ENCODE measurements at places on chromosomes 6 and 20. TPM values are rescaled to one million over a fixed set of nuclear protein-coding genes. Genes with fewer than 3 reads are reported as not detected.

GRCh38 chr20:38730989-38731737 lies 6.9 kb downstream of the SLC32A1 start:
- H3K4me1 ChIP-seq, result no peaks in the 10 kb centered on the region
- no peak overlapping the region for H3K27ac ChIP-seq
- peaks cover 84% of the 10 kb centered on the region for H3K27me3 ChIP-seq

DNA sequence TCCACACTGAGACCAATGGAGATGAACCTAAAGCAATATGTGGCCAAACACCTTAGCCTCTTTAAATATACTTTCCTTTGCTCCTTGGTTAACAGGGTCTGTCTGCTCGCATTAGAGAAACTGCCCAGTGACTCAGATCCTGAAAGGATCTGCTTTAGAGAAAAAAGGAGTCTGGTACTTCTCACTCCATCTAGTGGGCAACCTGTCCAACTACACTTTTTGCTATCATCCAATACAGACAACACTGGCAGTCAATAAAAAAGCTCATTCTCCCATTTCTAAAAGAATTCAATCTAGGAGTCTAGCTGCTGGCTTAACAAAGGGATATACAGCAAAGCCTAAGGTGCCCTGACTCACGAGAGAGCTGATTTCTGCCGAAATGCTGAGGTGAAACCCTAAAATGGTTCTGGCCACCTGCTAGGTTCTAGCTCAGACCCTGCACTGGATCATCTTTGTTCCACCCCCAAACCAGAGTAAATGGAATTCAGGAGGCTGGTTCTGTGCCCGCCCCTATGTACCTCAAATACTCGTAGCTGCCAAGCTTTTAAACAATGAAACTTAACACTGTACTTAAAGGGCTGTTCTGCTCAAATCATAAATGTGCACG lies 11.5 kb downstream of the GNL1 start:
- H3K27me3 ChIP-seq, result no peaks in the 10 kb centered on the region
- H3K36me3 ChIP-seq, result peaks cover 20% of the 10 kb centered on the region
- peak; percentile 48 for DNase-seq
- H3K4me1 ChIP-seq, result no peaks in the 10 kb centered on the region

GRCh38 chr6:156114541-156114940 lies 658.9 kb upstream of the NOX3 start:
- H3K4me1 ChIP-seq, result peaks cover 3% of the 10 kb centered on the region
- no peak overlapping the region for H3K27ac ChIP-seq
- no peak for DNase-seq
- no peaks in the 10 kb centered on the region for H3K27me3 ChIP-seq
- no peaks in the 10 kb centered on the region for H3K36me3 ChIP-seq

The GNRH2 gene
- total RNA-seq, result 5.3 TPM

DNA sequence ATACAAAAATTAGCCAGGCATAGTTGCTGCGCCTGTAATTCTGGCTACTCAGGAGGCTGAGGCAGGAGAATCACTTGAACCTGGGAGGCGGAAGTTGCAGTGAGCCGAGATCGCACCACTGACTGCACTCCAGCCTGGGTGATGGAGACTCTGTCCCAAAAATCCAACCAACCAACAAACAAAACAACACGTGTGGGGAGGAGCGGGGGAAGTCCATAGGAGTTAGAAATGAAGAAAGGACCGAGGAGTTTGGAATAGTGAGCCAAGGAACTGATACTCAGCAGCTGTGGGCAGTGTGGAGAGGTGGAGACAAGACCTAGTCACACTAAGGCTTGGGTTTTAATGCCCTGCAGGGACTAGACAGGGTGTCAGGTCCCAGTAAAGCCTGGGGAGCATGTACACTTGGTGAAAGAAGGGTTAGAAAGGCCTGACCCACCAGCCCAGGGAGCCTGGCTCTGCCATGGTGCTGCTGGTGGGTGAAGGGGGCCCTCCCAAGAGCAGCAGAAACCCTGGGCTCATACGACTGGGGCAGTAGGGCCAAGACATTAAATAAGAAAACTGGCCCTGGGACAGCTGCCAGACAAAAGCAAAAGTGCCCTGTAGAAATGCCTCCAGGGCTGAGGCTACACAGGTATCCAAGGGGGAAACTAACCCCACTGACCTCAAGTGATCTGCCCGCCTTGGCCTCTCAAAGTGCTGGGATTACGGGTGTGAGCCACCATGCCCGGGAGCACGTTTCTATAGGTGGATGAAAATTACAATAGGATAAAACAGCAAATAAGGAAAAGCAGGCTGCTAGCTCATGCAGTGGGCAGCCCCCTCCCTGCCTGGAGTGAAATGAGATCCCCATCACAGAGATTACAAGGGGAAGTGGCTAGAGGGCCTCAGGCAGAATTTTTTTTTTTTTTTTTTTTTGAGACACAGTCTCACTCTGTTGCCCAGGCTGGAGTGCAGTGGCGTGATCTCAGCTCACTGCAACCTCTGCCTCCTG lies 58.0 kb downstream of the MYH7B start:
- H3K36me3 ChIP-seq, result peaks cover 10% of the 10 kb centered on the region
- no peaks in the 10 kb centered on the region for H3K27me3 ChIP-seq
- no peak for DNase-seq
- H3K27ac ChIP-seq, result peak overlapping the region; percentile 89
- H3K4me1 ChIP-seq, result peaks cover 54% of the 10 kb centered on the region
- H3K4me3 ChIP-seq, result no peak overlapping the region

The B3GAT2 gene
- total RNA-seq, result 0.92 TPM

DNA sequence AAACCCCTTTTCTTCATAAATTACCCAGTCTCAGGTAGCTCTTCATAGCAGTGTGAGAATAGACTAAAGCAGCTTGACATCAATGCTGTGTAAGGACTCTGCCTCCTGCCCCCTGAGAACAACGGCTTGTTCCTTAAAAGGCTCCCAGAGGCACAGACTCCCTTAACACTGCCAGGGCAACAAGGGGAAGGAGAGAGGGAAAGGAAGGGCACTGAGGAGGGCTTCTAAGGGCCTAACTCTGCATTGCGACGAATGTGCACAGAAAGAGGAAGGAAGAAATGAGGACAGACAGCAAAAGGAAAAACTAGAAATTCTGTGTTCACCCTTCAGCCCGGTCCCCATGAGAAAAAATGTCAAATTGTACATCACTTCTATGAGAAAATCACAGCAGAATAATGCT lies 74.0 kb downstream of the AGPAT4 start:
- peaks cover 5% of the 10 kb centered on the region for H3K4me1 ChIP-seq
- no peak overlapping the region for H3K4me3 ChIP-seq
- no peak overlapping the region for H3K27ac ChIP-seq
- no peaks in the 10 kb centered on the region for H3K36me3 ChIP-seq
- no peaks in the 10 kb centered on the region for H3K27me3 ChIP-seq

DNA sequence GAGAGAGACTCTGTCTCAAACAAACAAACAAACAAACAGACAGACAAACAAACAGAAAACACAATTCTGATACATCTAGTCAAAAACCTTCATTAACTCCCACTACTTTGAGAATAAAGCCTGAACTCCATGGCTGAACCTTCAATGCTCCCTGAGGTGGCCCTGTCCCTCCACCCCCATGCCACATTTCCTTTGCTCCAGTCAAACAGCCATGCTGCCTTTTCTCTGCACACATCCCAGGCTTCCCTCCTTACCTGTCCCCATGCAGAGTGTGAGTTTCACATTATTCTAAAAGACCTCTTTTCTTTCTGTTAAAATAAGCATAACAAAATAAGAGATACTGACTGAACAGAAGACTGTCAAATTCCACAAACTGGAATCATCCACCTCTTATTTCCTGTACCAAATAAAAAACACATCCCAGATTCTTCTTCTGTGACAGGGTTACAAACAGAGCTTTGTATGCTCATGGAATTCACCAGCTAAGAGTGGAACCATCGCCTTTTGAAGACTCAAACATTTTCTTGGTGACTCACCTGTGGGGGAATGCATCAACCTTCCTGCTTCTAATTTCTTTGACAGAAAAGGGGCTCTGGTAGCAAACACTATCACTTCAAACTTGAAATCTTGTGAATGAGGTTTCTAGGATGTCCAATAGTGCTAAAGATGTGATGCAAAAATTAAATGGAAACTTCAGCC lies 71.0 kb upstream of the SLC22A16 start:
- no peaks in the 10 kb centered on the region for H3K36me3 ChIP-seq
- H3K4me3 ChIP-seq, result no peak overlapping the region
- no peaks in the 10 kb centered on the region for H3K27me3 ChIP-seq
- peaks cover 31% of the 10 kb centered on the region for H3K4me1 ChIP-seq
- H3K27ac ChIP-seq, result no peak overlapping the region

DNA sequence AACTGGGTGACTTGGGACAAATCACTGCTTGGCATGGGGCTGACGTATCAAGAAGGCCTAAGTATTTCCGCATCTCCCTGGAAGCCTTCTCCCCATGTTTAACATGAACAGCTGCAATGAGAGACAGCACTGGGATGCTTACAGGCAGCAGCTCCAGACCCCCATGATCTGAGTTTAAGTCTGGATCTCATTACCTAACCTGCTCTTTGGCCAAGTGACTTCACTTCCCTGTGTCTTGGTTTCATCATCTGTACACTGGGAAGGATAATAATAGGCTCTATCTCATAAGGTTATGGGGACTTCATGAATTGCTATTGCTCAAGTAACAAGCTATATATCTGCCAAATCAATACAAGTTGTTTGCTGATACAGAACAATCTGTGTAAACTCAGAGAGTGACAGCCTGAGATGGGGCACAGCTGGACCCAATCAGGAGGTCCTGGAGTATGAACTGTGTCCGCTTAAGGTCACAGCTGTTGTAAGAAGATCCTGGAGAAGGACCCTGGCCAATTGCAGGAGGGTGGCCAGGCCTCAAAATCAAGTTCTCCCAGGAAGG lies 56.0 kb downstream of the TGM2 start:
- no peak overlapping the region for H3K4me3 ChIP-seq
- peaks cover 42% of the 10 kb centered on the region for H3K4me1 ChIP-seq
- no peaks in the 10 kb centered on the region for H3K27me3 ChIP-seq
- peak; percentile 85 for DNase-seq
- H3K36me3 ChIP-seq, result no peaks in the 10 kb centered on the region

The DSP gene
- total RNA-seq, result 362 TPM

- DNase-seq, result no peak
- no peaks in the 10 kb centered on the region for H3K36me3 ChIP-seq
- H3K4me3 ChIP-seq, result no peak overlapping the region
- no peak overlapping the region for H3K27ac ChIP-seq
- no peaks in the 10 kb centered on the region for H3K27me3 ChIP-seq
- H3K4me1 ChIP-seq, result peaks cover 25% of the 10 kb centered on the region
Observed at GRCh38 chr6:80154160-80154559, 47.7 kb downstream of the BCKDHB start.

DNA sequence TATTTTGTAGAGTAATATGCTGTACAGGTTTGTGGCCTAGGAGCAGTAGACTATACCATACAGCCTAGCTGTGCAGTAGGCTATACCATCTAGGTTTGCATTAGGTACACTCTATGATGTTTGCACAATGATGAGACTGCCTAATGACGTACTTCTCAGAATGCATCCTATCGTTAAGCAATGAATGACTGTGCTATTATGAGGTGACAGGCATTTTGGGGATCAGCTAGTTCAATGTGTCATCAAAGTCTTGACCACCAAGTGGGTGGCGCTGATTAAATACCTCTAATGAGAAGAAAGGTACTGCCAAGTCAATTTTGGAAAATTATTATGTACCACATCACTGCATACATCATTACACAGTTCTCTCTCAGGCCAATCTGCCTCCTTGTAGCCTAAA lies 190.2 kb downstream of the BACH2 start:
- H3K27ac ChIP-seq, result no peak overlapping the region
- H3K36me3 ChIP-seq, result no peaks in the 10 kb centered on the region
- no peaks in the 10 kb centered on the region for H3K27me3 ChIP-seq

DNA sequence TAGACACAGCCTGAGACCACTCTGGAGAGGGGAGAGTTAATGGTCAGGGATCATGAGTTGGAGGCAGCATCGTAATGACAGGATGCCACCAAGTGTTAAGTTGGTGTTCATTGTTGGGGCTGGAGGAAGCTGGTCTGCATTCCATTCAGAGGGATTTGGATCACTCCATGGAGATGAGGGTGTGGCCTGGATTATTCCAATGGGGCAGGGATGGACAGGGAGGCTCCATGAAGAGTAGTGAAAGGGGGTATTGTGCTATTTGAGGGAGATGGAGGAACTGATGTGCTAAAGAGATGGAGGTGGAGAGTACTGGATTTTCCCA lies 1.1 kb downstream of the SAPCD1 start:
- peaks cover 5% of the 10 kb centered on the region for H3K4me1 ChIP-seq
- no peaks in the 10 kb centered on the region for H3K36me3 ChIP-seq
- no peaks in the 10 kb centered on the region for H3K27me3 ChIP-seq
- no peak overlapping the region for H3K4me3 ChIP-seq
- H3K27ac ChIP-seq, result no peak overlapping the region

GRCh38 chr20:5282561-5282960 lies 34.2 kb downstream of the PROKR2 start:
- no peak overlapping the region for H3K4me3 ChIP-seq
- no peaks in the 10 kb centered on the region for H3K36me3 ChIP-seq
- DNase-seq, result no peak
- no peaks in the 10 kb centered on the region for H3K27me3 ChIP-seq
- H3K27ac ChIP-seq, result no peak overlapping the region

DNA sequence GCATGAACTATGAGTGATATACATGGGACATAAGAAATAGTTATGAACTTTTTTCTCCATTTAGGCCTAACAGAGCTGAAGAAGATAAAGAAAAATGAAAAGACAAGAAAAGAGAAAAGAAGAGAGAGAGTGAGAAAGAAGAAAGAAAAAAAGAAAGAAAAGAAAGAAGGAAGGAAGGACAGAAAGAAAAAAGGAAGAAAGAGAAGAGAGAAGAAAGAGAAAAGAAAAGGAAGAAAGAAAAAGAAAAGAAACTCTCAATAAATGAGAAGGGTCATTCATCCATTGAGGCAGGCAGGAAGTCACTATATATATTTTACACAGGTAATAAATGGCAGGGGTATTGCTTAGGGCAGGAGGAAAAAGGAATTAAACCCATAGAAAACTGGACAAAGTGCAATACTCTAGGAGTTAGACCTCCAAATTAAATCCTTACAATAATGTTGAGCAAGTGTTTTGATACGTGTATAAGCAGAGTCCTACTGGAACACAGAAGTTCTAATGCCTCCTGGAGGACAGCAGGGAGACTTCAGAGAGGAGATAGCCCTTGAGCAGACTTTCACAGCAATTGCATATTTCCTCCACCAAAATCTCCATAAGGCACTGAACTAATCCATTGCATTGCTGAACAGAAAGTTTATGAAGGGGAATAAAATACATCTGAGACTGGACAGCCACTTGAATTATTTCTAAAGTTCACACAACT lies 86.4 kb upstream of the TENT5A start:
- H3K27me3 ChIP-seq, result no peaks in the 10 kb centered on the region
- peaks cover 14% of the 10 kb centered on the region for H3K4me1 ChIP-seq
- H3K27ac ChIP-seq, result no peak overlapping the region
- no peaks in the 10 kb centered on the region for H3K36me3 ChIP-seq

- H3K36me3 ChIP-seq, result no peaks in the 10 kb centered on the region
- DNase-seq, result peak; percentile 43
- H3K4me1 ChIP-seq, result no peaks in the 10 kb centered on the region
- H3K27ac ChIP-seq, result no peak overlapping the region
- H3K27me3 ChIP-seq, result no peaks in the 10 kb centered on the region
Observed at GRCh38 chr6:134287859-134288537, 29.9 kb downstream of the SGK1 start.

- H3K36me3 ChIP-seq, result no peaks in the 10 kb centered on the region
- H3K4me3 ChIP-seq, result no peak overlapping the region
- DNase-seq, result no peak
- no peak overlapping the region for H3K27ac ChIP-seq
- H3K4me1 ChIP-seq, result peaks cover 7% of the 10 kb centered on the region
- H3K27me3 ChIP-seq, result no peaks in the 10 kb centered on the region
Observed at GRCh38 chr6:168493976-168494375, 53.0 kb downstream of the SMOC2 start.

The FNDC1 gene
- 0.25 TPM for total RNA-seq

Data from cardiac muscle cell (in vitro differentiated cells and primary cell).